ENCODE measurements at places on chromosomes 6 and 20.

DNA sequence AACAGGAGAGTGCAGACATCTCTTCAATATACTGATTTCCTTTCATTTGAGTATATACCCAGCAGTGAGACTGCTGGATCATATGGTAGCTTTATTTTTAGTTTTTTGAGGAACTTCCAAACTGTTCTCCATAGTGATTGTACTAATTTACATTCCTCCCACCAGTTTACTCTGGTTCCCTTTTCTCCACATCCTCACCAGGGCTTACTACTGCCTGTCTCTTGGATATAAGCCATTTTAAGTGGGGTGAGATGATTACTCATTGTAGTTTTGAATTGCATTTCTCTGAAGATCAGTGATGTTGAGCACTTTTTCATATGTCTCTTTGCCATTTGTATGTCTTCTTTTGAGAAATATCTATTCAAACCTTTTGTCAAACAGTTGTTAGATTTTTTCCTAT, 64.9 kb upstream of the HMGCLL1 start:
- DNase-seq, result no peak

DNA sequence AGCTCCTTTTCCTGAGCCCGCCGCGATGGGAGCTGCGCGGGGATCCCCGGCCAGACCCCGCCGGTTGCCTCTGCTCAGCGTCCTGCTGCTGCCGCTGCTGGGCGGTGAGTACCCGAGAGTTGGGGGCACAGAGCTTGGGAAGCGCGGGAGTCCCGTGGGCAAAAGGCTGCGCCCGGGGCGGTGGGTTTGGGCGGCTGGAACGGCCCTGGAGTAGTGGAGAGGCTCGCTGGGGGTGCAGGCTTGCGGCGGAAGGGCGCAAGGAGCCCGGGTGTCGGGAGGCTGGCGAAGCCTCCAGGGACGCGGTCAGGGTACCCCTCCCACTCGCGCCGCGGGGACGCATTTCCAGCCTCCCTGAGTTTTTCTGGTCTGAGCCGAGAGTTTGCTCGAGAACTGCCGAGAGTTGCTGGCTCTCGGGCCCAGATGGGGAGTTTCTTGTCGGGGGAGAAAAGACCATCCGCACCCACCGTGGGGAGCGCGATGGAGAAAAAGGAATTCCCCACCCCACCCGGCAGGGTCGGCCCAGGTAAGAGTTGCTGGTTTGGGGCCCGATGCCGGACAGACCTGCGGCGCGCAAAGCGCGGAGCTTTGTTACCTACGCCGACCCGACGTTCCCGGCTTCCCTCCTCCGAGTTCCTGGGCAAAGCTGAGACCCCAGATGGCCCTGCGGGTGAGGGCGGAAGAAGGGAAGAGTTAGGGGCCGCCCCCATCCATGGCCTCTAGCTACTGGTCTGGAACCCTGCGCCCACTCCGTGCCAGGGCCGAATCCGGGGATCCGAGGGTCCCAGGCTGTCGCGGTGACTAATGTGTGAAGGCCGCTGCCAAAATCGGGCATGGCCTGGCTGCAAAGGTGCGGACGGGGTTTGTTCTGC, 584 bp downstream of the PTK7 start:
- DNase-seq, result no peak

DNA sequence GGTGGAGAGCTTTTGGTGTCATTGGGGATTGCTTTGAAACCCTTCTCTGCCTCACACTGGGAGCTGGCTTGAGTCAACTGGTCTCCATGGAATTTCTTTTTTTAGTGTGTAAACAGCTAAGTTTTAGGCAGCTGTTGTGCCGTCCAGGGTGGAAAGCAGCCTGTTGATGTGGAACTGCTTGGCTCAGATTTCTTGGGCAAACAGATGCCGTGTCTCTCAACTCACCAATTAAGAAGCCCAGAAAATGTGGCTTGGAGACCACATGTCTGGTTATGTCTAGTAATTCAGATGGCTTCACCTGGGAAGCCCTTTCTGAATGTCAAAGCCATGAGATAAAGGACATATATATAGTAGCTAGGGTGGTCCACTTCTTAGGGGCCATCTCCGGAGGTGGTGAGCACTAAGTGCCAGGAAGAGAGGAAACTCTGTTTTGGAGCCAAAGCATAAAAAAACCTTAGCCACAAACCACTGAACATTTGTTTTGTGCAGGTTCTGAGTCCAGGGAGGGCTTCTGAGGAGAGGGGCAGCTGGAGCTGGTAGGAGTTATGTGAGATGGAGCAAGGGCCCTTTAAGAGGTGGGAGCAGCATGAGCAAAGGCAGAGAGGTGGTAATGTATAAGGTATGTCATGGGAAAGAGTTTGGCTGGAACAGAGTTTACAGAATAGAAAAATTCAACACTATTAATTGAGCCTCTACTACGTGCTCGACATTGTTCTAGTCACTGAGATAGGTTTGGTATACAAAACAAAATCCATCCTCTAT, 31.2 kb downstream of the SRSF3 start:
- DNase-seq, result no peak

GRCh38 chr20:8722277-8722928, 346.5 kb upstream of the PLCB4 start:
- DNase-seq, result no peak

GRCh38 chr6:125203395-125203794, 49.8 kb downstream of the TPD52L1 start:
- no peak for DNase-seq

DNA sequence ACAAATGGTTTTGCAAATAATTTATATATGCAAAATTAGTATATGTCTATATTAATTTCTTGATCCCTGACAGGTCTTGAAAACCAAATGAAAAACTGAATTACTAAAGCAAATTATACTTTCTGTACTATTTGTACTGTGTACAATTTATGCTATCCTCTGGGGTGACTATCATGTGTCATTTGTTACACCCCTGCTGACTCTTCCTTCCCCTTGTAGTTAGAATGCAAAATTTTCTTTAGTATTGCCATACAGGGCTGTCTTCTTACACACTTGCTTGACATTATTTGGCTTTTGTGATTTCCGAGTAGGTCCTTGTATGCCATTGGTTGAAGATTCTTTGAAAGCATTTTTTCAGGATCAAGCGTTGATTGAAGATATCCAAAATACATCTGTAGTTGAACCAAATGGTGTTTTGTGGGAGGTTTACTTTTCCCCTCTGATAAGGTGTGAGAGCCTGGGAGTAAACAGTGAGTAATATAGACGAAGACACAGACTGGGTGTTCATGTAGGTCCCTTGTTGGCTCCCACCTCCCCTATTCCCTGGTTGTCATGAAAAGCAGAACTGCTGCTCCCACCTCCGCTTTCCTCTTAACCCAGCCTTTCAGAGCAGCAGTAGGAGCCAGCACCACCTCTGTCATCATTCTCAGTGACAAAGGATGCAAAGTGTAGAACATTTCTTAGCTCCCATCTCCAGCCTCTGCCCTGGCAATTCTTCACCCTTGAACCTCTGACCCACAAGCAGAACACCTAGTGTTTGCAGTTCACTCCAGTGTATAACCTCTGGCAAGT, 29.0 kb downstream of the NCOA7 start:
- no peak for DNase-seq

GRCh38 chr6:116994447-116994846, 117.4 kb downstream of the RFX6 start:
- no peak for DNase-seq

DNA sequence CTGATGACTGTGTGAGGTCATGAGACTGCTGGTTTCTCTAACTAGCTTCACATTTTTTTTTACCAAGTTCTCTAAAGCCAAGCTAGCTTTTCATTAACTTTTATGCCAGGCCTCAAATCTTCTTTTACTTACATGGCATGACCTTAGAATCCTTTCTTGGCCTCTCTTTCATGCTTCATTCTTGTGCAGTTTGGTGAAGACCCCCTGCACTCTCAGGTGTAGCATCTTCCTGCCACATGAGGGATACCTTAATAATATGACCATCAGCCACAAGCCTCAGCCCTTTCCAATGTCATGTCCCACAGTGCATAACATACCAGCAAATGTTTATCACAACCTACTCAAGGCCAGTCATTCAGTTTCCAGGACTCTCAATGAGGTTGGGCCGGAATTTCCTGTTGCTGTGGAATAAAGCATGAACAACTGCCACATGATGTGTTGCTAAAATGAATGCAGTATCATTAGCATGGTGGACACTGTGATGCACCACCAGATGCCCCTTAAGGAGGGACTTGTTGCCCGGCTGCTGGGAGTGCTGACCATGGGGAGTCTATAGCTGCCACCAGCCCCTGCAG, 72.2 kb downstream of the RIN2 start:
- DNase-seq, result no peak

DNA sequence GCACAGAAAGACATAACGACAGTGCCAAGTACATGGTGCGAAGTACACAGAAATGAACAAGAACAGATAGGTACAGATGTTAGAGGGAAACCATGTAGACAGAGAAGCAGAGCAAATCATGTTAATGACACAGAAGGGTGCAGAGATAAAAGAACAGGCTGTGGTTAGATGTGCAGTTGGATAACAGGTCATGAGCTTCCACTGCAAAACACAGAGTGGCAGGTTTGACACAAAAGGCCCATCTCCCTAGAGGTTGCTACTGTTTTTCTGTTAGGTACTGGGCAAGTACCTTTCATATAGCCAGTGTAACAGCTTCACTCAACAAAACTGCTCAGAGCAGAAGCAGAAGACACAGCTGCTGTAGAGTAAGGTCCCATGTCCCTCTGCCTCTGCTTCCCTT, 84.6 kb downstream of the AK9 start:
- DNase-seq, result no peak

DNA sequence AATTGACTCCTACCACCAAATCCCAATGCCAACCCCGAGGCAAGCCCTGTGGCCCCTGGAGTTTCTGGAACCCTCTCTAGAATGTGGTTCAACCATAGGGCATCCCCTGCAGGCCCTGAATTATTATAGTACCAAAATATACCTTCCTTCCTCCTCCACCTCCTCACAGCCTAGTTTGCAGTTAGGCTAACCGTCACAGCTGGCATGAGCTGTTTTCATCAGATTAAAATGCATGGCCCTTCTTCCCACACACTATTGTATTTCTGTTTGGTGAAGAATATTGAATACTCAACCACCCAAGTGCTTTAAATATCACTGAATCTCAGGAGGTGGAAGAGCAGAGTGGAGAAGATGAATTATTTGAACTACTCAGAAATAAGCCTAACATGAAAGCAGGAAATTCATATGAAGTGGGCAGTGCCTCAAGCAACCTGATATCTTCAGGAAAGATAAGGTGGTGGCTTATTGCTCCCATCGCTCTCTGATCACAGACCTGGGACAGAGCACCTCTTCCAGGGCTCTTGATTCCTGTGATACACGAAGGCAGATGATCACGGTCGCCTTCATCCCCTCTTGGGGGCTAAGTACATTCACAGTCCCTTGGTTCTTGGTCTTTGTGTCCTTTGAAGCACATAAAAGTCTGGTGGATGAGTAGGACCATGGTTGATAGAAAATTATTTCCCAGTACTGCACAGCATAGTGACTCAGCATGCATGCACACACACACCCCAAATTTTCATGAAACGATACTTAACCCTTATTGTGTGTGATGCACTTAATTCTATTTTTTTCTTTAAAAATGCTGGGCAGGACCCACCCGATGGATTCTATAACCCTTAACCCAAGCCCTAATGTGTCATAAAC, 90.9 kb downstream of the PSMG4 start:
- DNase-seq, result no peak

GRCh38 chr6:128410584-128410983, 109.8 kb downstream of the PTPRK start:
- no peak for DNase-seq

GRCh38 chr6:166718516-166718915, 91.5 kb upstream of the RPS6KA2 start:
- DNase-seq, result no peak

DNA sequence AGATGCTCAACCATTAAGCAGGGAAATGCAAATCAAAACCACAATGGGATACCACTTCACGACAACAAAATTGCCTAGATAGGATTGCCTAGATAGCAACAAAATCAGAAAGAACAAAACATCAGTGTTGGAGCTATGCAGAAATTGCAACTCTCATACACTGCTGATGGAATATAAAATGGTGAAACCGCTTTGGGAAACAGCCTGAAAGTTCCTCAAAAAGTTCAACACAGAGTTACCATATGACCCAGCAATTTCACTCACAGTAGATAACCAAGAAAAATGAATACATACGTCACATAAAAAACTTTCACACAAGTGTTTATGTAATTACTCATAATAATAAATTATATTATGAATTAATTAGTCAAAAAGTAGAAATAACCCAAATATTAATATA, 78.3 kb downstream of the MAFB start:
- no peak for DNase-seq

- DNase-seq, result no peak
Measured at GRCh38 chr6:40936818-40937251, 102.2 kb downstream of the UNC5CL start.

DNA sequence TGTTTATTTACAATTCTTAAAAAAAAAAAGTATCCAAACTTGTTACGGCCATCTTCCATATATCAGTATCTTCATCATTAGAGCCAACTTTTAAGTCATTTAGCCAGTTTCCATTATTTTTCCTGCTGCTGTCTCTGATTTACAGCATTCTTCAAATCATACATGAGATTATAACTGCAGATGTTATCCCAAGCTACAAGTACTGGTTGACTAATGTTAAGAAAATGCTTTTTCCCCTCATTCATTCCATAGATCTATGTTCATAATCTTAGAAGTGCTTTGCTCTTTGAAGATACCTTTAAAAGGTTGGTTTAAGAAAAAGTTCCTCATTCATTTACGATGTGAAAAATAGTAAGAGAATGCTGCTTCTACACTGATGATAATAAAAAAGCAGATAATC, 158.7 kb downstream of the RNGTT start:
- DNase-seq, result no peak

DNA sequence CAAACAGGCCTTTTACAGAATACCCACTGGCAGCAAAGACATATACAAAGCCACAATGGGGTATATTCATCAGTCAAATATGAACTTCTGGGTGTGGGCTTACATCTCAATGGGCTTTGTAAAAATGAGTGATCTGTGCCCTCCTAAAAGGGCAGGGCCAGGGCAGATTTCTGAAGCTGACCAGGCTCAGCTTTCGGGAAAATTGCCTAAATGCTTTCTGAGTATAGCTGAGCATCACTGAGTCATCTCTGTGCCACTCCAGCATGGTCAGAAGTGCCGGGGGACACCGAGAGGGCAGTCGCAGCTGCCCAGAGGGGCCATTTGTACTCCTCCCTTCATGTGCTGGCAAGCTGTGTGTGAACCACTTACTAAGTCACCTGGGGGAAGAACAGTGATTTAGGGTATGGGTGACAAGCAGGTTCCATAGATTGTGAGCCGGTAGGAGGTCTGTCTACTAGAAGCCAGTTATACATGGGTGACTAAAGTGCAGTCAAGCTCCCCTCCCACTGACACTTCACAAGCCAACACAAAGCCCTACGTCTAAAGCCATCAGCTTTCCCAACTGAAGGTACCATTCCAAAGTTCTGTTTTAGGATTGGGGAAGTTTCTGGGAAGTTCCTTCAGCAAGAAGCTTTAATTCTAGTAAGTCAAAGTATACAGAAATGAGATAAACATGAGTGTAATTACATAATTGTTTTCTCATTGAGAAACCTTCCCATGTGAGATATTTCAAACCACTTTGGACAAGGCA, 147.6 kb upstream of the TAB2 start:
- no peak for DNase-seq

GRCh38 chr6:112054555-112055190, 769 bp downstream of the CCN6 start:
- DNase-seq, result no peak

- no peak for DNase-seq
Measured at GRCh38 chr20:35529552-35529951, at the start of gene C20orf173. C20orf173 (minus strand) TSS chr20:35529652; CDS start chr20:35529373, 279 bp downstream.

Data from activated CD4-positive, CD25-positive, alpha-beta regulatory T cell (primary cell).